ENCODE measurements at places on chromosomes 11 and 22. TPM values are rescaled to one million over a fixed set of nuclear protein-coding genes. Genes with fewer than 3 reads are reported as not detected.

The PLEKHA7 gene
- total RNA-seq, result 2.8 TPM

- peaks cover 13% of the 10 kb centered on the region for H3K4me1 ChIP-seq
- no peaks in the 10 kb centered on the region for H3K27me3 ChIP-seq
- no peak overlapping the region for H3K27ac ChIP-seq
These were observed 34.5 kb downstream of the GNB1L start for GRCh38 chr22:19819911-19820879.

DNA sequence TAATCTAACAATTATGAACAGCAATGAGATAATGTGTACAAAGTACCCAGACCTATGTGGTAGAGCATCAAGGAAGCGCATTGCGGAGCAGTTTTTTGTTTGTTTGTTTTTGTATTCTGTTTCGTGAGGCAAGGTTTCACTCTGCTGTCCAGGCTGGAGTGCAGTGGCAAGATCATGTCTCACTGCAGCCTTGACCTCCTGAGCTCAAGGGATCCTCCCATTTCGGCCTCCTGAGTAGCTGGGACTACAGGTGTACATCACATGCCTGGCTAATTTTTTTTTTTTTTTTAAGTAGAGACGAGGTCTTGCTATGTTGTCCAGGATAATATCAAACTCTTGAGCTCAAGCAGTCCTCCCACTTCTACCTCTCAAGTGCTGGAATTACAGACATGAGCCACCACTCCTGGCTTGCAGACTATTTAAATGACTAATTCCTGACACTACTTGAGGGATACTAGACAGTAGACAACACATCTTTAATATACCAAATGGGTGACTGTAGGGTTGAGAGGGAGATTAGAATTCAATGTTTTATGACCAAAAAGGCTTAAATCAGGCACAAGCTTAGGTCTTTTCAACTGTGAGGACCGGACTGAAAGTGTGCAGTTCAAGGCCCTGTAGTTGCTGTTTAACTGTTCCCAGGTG is 12.7 kb downstream of the OR51B4 start:
- no peaks in the 10 kb centered on the region for H3K27me3 ChIP-seq
- H3K4me3 ChIP-seq, result no peak overlapping the region
- DNase-seq, result no peak

- no peak overlapping the region for H3K4me3 ChIP-seq
- peaks cover 40% of the 10 kb centered on the region for H3K4me1 ChIP-seq
- no peak for DNase-seq
- no peaks in the 10 kb centered on the region for H3K27me3 ChIP-seq
- peaks cover 11% of the 10 kb centered on the region for H3K36me3 ChIP-seq
- peak overlapping the region; percentile 68 for H3K27ac ChIP-seq
These were observed 30.2 kb downstream of the LRP5 start for GRCh38 chr11:68342459-68343158.

DNA sequence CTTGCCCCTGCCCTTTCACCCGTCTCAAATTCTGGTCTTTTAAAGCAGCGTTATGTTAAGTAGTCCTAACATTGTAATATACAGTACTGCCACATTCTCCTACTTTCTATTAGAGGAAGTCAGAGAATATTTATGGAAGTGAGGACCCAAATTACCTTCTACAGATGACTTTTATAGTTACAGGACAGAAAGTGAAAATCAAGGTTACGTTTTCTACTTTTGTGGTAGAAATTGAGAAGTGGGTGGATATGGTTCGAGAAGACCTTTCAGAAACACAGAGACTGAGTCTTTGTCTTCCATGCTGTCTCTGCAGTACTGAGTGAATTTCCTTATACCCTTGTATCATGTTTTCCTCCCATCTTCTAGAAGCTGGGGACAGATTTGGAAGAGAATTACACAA is 17.1 kb downstream of the SC5D start:
- no peak overlapping the region for H3K4me3 ChIP-seq
- H3K36me3 ChIP-seq, result peaks cover 30% of the 10 kb centered on the region
- no peaks in the 10 kb centered on the region for H3K4me1 ChIP-seq
- no peaks in the 10 kb centered on the region for H3K27me3 ChIP-seq
- no peak for DNase-seq

DNA sequence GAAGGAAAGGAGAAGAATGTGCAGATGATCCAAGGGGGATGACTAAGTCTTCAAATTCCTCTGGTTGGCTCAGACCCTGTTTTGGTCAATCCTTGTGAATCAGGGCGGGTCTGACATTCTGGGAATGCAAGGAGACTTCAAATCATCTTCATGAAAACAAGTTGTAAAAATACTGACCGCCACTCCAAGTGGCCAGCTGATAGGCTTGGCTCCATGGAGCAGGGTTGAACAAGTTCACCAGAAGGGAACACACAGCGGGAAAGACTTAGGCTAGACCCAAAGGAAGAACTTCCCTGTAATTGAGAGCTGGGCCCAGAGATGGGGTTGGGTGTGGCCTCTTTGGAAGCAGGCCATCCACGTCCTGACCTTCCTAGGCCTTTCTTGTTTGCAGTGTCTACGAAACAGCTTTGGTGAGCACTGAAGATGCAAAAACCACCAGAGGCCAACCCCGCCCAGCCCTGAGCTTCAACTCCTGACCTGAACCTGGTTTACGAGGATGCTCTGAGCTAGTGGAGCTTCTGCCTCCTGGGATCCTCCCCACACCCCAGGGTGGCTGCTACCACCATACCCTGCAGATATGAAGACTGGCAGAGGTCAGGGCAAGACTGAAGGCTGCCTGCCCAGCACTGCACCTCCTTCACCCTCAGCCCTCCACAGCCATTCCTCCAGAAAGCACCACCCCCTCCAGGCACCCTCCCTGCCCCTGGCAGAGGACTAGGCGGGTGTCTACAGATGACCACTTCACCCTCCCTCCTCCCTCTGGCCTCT is 26.1 kb downstream of the GDPD5 start:
- H3K36me3 ChIP-seq, result no peaks in the 10 kb centered on the region
- H3K27me3 ChIP-seq, result no peaks in the 10 kb centered on the region
- H3K4me3 ChIP-seq, result peak overlapping the region; percentile 1
- peaks cover 28% of the 10 kb centered on the region for H3K4me1 ChIP-seq

DNA sequence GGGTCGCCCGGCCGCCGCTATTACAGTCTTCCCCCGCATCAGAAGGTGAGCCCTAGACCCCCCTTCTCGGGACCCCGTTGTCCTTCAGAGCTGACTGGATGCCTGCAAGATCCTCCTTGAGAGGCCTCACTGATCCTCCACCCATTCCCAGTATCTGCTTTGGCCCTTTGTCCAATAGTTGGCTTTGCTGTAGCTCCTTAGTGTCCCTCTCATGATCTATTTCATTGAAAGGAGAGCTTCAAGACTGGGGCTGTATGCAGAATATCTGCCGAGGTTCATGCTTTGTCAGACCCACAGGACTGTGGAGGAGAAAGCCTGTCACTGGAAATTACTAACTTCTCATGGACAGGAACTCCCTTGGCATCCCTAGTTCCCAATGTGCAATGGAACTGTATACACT is 499 bp downstream of the DLAT start:
- H3K27me3 ChIP-seq, result no peaks in the 10 kb centered on the region
- peaks cover 7% of the 10 kb centered on the region for H3K4me1 ChIP-seq
- H3K4me3 ChIP-seq, result peak overlapping the region; percentile 91
- no peak for DNase-seq

The ANO5 gene
- total RNA-seq, result not detected

DNA sequence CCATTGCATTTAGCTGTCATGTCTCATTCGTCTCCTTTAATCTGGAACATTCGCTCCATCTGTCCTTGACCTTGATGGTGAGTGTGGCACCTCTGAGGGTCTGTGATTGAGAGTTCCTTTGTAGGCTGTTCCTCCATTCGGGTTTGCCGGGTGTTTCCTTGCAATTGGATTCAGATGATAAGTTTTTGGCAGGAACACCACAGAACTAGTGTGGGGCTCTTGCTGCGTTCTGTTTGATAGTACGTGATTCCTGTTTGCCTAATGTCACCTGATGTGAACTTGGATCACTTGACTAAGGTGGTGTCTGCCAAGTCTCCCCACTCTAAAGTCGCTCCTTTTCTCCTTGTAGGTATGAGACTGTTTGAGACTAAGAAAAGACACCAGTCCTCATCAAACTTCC is 109.7 kb upstream of the TMEM45B start:
- H3K27ac ChIP-seq, result no peak overlapping the region
- DNase-seq, result no peak
- peaks cover 3% of the 10 kb centered on the region for H3K27me3 ChIP-seq
- no peak overlapping the region for H3K4me3 ChIP-seq
- H3K36me3 ChIP-seq, result no peaks in the 10 kb centered on the region

The IRF7 gene
- total RNA-seq, result 9.5 TPM

The MAPK11 gene
- total RNA-seq, result 10.4 TPM

GRCh38 chr11:84137505-84137904 is 851.3 kb upstream of the CCDC90B start:
- peaks cover 23% of the 10 kb centered on the region for H3K27me3 ChIP-seq
- no peak overlapping the region for H3K27ac ChIP-seq
- no peak overlapping the region for H3K4me3 ChIP-seq
- no peaks in the 10 kb centered on the region for H3K36me3 ChIP-seq
- no peaks in the 10 kb centered on the region for H3K4me1 ChIP-seq
- DNase-seq, result no peak

The CYP2D6 gene
- 3.5 TPM for total RNA-seq

The FOLR1 gene
- not detected for total RNA-seq

- peak overlapping the region; percentile 86 for H3K27ac ChIP-seq
- H3K4me3 ChIP-seq, result peak overlapping the region; percentile 89
- H3K4me1 ChIP-seq, result peaks cover 39% of the 10 kb centered on the region
These were observed 3.6 kb downstream of the C11orf68 start for GRCh38 chr11:65915101-65915820.

The CBX6 gene
- 22.9 TPM for total RNA-seq

GRCh38 chr11:8018484-8019313 is 31.6 kb downstream of the EIF3F start:
- H3K27ac ChIP-seq, result no peak overlapping the region
- H3K4me3 ChIP-seq, result peak overlapping the region; percentile 62
- no peaks in the 10 kb centered on the region for H3K36me3 ChIP-seq
- peaks cover 12% of the 10 kb centered on the region for H3K4me1 ChIP-seq

DNA sequence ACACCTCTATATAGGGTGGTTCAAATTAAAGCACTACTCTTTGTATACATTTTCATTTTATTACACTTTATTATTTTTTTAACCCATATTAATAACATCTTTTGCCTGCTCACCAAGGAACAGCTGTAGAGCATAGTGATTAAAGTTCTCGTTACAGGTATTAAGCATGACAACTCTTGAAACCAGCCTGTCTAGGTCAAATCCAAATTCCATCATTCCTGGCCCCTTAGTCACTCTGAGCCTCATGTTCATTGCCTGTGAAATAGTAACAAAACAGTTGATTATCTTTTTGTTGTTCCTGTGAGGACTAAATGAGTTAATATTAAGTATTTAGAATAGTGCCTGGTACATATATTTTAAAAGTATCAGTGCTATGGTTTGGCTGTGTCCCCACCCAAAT is 334.5 kb downstream of the RAB38 start:
- H3K27ac ChIP-seq, result no peak overlapping the region
- H3K4me3 ChIP-seq, result no peak overlapping the region
- H3K27me3 ChIP-seq, result no peaks in the 10 kb centered on the region
- no peaks in the 10 kb centered on the region for H3K4me1 ChIP-seq

DNA sequence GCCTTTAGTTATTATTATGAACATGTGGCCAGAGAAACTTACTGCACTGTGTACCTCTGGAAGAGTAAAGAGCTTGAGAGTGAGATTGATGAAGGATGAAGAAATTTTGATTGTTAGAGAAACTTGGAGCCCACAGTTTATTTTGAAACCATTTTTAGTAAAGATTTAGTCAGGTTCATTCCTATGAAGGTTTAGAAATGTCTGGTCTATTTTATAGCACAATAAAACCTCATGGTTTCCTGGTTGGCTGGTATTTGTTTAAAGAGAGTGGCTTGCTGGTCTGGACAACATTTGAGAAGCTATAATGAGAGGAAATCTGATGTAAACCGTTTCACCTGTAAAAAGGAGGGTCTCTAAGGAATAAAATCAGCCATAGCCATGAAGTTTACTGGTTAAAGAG is 8.8 kb upstream of the PDE3B start:
- no peak overlapping the region for H3K4me3 ChIP-seq
- H3K27me3 ChIP-seq, result peaks cover 74% of the 10 kb centered on the region
- no peaks in the 10 kb centered on the region for H3K36me3 ChIP-seq
- DNase-seq, result no peak
- no peak overlapping the region for H3K27ac ChIP-seq
- no peaks in the 10 kb centered on the region for H3K4me1 ChIP-seq

Measured in MCF 10A (cell line).